ENCODE measurements at places on chromosomes 6 and 20.

DNA sequence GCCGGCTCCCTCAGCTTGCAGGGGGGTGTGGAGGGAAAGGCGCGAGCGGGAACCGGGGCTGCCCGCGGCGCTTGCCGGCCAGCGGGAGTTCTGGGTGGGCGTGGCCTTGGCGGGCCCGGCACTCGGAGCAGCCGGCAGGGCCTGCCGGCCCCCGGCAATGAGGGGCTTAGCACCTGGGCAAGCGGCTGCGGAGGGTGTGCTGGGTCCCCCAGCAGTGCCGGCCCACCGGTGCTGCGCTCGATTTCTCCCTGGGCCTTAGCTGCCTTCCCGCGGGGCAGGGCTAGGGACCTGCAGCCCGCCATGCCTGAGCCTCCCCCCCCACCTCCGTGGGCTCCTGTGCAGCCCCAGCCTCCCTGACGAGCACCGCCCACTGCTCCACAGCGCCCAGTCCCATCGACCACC lies 514.5 kb upstream of the GJE1 start:
- DNase-seq, result no peak

- DNase-seq, result no peak
Measured at GRCh38 chr6:123663436-123663835, 26.7 kb upstream of the TRDN start.

DNA sequence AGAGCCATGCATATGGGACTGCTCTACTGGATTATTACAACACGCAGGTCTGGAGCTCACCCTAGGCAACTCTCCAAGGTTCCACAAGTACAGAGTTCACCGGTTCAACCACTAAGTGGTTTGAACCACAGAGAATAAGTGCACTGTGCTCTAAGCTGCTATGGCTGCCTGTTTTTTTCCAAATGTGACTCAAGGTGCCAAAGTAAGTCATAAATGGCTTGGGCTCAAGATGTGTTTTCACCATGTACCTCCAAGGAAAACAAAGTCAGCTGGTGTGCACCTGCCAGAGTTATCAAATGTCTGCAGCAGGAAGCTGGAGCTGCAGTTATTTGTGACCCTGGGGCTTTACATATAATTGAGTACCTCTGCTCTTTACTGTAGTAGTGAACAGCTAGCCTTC lies 76.7 kb downstream of the PREP start:
- no peak for DNase-seq

DNA sequence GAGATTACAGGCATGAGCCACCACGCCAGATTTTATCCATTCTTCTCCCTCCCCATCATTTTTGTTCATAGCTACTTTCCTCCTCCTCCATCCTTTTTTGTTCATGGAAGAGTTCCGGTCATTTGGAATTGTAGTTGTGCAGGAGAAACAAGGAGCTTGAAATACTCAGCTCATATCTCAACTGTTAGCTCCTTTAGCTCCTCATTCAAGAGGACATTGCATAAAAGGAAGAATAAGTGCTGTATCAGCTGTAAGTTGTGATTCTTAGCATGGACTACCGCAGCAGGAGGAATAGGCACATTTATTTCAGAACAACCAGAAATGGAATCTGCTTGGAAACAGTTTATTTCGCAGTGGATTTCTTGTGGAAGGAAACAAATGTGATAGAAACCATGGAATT lies 7.6 kb downstream of the STXBP5 start:
- no peak for DNase-seq

- no peak for DNase-seq
Measured at GRCh38 chr6:14965424-14966075, 280.3 kb upstream of the JARID2 start.

DNA sequence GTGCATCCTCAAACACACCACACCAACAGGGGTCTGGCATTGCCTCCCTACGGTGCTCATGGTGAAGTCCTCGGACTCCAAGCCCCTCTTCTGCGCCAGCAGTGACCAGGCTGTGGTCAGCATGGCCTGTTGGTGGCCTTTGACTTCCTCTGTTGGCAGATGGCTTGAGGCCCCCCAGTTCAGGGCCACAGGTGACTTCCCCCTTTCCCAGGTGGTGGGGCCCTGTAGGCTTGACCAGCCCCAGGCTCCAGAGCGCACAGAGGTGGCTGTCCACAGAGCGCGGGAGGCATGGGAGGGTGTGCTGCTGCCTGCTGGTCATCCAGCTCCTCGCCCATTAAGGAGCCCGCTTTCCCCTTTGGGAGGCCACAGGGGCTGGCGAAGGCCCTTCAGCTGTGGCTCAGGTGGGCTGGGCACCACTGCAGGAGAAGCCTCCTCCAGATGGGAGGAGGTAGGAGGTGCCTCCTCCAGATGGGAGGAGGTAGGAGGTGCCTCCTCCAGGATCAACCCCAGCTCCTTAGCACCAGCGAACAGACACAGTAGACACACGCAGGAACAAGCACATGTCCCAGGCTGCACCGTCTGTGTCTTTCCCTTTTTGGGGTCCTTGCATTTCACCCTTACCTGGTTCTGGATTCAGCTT lies 52.1 kb upstream of the BHLHE23 start:
- no peak for DNase-seq

DNA sequence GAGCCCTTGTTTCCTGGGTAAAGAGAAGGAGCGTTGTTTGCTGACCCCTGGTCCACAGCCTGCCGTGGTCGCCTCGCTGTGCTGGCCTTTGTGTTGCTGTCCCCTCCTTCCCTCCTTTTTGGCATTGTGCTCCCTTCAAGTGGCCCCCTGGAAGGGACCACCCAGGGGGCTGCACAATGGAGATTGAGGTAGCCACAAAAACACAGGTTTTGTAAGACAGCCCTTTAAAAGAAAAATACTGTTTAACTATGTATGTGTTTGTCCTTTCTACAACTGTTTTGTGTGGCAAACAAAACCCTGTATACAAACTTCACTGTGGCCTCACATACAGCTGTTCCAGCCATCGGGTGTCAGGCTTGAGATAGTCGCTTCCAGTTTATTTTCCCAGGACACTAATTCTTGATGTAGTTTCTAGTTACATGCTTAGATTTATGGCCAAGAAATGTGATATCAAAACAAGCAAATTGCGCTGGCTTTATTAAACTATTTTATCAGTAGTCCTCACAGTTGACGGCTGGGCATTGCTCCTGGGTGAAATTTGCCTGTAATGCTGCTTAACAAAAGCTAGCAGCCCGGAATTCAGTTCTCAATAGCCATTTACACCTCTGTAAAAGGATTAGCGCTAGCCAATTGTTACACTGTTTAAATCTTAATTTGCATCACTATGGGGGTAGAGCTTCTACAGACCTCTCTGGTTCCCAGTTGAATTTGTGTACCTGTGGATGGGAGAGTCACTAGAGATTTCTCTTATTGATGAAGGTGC lies 64.1 kb downstream of the KIZ start:
- no peak for DNase-seq

DNA sequence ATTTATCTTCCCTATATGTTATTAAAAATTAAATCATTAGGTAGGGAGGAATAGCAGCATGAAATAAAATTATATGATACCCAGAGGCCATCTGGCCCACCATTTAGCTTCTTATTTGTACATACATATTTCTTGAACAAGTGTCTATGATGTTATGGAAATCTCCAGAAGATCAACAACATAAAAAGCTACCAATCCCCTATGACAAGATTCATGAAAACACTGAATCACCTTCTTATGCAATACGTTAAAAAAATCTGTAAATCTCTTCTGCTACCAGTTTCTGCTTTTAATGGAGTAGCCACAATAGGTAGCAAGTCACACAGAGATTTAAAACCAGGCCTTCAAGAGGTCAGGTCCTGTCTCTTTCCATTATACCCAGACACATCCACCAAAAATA lies 125.8 kb upstream of the ENPP5 start:
- DNase-seq, result no peak

DNA sequence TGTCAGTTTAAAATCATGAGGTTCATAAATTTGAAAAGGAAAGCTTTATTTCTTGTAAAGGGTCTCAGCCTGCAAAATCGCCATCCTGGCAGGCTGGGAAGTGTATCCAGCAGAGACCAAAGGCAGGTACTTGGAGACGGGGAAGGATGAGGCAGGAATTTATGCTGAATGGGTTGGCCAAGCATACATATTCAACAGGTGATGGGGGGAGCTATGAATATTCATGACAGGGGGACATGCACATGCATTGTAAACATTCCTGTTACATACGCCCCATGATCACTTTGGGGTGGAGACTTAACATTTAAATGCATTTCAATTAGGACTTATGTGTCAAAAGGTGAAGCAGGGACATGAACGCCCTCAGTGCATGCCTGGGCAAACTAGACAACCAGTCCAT lies 9.8 kb upstream of the SLC22A1 start:
- DNase-seq, result no peak

DNA sequence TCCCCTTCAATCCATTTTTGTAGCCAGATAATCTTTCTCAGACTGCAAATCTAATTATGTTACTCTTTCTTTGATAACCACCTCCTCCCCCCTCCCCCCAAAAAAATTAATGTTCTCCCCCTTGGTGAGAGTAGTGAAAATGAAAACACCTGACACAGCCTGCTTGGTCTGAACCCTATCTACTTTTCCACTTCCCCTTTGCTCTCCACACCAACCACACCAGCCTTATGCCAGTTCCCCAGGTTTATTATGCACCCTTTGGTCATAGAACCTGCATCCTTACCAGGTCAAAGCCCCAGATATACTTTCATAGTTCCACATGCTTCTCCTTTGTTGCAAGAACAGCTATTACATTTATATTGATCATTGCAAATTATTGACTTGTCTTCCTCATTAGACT lies 19.4 kb downstream of the PFDN4 start:
- no peak for DNase-seq

DNA sequence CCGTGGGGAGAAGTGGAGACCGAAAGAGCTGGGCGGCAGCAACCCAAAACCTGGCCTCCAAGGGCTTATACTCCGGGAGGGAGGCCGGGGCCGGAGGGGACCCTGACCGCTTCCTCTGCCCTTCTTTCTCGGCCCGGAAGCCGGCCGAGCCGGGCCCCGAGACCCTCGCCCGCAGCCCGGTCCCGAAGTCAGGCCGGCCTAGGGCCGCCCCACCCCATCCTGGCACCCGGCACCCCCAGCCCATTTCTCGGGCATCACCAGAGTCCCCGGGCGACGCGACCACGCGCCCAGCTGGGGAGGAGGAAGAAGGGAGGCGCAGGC lies 572 bp upstream of the ZDHHC14 start:
- DNase-seq, result no peak

DNA sequence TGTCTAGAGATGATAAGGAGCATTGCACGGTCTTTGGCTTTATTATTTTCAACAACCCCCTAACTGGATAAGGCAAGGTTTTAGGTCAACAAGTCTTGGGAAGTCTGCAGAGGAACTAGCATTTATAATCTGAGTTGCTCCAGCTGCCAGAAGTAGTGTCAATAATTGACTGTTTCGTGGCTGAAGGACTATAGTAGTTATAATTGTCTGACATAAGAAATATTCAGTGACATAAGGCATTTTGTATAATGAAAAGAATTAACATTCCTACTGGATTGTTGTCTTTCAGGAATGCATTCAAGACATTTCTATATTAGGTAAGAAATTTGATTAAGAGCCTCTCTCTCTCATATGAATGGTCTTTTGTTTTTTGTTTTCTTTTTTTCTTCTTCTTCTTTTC lies 136.9 kb upstream of the SGK1 start:
- no peak for DNase-seq

GRCh38 chr20:21049305-21049828 lies 56.8 kb downstream of the LINC00237 start:
- no peak for DNase-seq

- DNase-seq, result no peak
Measured at GRCh38 chr6:142015011-142015410, 117.7 kb upstream of the GJE1 start.

- DNase-seq, result no peak
Measured at GRCh38 chr6:154347981-154348380, 8.6 kb downstream of the IPCEF1 start.

GRCh38 chr6:122673343-122673961 lies 63.2 kb downstream of the PKIB start:
- no peak for DNase-seq

DNA sequence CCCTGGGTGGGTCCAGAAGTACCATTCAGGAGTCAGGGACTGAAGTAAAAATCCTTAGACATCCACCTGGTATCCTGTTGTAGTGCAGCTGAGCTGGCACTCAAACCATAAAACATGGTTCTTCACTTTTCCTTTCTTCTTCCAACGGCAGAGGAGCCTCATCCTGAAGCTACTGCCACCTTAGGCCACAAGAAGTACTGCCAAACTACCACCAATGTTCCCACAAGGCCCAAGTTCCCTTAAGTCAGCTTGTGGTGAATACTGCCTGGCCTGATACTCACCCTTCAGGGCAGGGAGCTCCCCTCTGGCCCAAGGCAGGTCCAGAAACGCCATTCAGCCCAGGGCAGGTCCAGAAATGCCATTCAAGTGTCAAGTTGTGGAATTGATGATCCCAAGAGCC lies 1053.4 kb upstream of the CITED2 start:
- DNase-seq, result no peak

DNA sequence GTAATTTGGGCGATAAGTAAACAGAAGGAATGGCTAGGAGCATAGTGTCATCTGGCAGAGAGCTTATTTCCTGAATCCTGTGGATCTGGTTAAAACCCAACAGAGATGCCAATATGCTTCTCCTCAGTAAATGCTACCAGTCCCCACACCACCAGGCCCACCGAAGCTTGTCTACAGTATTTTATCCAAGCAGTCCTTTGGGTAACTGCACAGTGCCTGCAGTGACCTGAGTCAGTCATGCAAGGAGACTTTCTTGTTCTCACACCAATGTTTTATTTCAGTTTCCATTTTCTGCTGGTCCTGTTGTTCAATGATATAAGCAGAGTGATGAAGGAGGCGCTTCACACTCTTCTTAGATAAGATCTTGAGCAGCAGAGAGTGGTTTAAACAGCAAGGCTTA lies 326.3 kb downstream of the RIMS1 start:
- no peak for DNase-seq

DNA sequence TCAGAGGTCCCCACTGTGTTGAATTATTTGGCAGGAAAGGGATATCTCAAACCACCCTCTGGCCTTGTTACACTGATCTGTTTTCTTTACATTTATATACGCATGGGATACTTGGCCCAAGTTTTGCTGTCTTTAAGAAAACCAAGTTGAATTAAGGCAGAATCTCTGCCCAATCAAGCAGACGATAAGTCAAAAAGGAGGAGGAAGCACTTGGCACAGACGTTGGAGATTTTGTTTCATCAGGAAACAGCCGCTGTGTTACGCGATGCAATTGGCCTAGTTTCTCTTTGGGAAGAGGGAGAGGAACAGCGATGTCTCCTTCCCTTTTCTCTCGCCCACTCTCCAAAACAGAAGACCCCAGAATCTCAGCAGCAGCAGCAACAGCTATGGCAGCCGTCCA lies 20.2 kb upstream of the NAA20 start:
- DNase-seq, result no peak

DNA sequence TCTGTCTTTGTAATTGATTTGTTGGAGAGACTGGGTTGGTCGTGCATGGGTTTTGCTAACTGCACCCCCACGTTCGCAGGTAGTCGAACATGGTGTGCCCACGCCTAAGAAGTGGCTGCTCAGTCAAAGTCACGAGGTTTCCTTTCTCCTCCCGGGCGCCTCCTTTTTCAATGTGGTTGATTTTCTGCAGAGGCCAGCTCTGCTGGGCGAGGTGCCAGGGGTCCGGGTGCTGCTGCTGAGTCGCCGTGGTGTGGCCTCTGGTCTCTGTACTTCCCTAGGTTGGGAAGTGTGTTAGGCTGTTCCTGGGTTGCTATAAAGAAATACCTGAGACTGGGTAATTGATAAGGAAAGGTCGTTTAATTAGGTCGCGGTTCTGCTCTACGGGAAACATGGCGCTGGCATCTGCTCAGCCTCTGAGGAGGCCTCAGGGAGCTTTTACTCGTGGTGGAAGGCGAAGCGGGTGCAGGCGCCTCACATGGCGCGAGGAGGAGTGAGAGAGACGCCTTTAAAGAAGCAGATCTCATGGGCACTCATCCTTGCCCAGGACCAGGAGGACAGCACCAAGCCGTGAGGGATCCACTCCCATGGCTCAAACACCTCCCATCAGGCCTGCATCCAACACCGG lies 14.1 kb downstream of the OSBPL2 start:
- DNase-seq, result no peak

All from activated T-cell treated with anti-CD3 and anti-CD28 coated beads for 48 hours (primary cell).